Neural crest cell (in vitro differentiated cells): ENCODE measurements at places on chromosomes 3 and 15.

DNA sequence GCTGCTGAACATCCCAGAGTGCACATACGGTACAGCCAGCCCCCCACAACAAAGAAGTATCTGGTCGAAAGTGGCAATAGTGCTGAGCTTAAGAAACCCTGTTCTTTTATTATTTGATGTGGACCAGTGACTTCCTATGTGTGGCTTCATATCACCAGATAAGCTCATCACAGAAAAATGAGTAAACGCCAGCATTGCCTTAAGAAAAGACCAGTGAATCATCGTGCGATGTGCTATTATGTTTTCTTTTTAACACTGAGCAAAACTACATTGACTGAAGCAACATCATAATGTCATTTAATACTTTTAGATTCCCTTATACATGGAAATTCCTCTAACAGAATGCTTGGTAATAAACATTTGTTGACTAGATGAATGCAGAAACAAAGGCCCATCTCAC, 45.2 kb upstream of the ARRDC4 start:
- no peak for DNase-seq

DNA sequence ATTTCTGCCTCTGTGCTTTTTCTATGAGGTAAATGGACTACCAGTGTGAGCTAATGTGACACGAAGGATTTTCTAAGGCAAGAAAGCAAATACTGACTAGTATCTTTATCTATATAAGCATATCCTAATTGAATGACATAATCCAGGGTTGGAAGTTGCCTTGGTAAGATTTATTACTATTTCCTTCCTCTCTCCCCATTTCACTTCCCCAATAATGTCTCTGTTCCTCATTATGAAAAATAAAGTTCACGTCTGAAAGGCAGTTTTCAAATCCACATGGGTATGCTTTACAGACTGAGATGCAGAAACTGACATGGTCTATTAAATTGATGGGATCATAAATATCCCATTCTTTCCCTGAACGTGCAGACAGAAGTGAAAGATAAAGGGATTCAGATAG, 86.0 kb downstream of the DTWD1 start:
- DNase-seq = no peak

GRCh38 chr15:67420137-67420536, 100.8 kb upstream of the C15orf61 start:
- DNase-seq = no peak

- DNase-seq = no peak
Measured at GRCh38 chr3:43909149-43909548, 218.4 kb downstream of the ABHD5 start.

GRCh38 chr3:139534992-139535879, 4.3 kb downstream of the RBP1 start:
- DNase-seq = no peak

DNA sequence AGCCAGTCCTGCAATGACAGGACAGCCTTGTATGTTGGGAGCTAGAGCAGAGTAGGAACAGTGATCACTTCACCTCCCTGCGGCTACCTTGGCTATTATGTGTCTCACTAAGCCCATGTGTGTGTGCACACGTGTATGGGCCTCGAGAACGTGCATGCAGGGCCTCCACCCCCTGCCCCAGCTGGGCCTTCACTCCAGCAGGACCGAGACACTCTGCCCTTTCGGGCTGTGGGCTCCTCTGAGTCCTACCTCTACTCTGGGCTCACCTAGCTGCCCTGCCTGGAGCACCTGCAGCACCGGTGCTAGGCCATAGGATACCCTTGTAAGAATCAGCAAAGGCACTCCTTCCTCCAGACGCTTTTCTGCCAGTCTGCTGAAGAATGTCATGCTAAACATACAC, 77.5 kb downstream of the LINGO1 start:
- no peak for DNase-seq

DNA sequence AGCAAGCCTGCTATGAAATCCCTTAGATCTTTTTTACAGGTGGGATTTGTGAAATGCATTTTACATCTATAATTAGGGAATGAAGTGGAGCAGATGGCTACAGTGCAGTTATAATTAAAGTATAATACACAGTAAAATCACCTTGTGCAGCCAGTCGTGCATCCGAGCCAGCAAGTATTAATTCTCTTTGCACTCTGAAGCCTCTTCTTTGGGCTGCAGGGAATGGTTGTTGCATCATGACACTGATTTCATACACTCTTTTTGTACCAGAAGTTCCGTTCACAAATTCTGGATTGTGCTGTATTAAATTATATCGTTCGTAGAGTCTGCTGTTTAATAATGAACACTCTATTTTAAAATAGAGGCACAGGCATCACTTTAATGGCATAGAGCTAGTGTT, 28.7 kb upstream of the TP63 start:
- no peak for DNase-seq

DNA sequence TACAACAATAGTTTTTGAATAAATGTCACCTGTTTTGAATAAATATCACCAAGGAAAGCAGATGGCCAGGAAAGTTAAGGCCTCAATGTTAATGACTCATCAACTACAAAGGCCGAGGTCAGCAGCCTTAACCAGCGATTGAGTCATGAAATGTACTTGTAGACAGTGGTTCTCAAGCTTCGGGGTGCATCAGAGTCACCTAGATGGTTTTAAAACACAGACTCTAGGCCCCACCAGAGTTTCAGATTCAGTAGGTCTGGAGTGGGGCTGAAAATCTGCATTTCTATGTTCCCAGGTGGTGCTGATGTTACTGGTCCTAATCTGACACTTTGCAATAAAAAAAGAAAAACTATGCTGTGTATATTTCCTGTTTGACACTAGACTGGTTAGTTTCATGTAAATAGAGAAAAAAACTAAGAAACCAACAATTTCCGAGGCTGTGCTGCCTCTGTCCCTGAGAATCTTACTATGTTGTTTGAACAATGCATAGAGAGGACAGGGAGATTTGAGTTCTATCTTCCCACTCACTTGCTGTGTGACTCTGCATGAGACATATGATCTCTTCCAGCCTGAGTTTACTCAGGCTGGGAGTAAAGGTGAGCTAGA, 9.8 kb downstream of the RAB27A start:
- no peak for DNase-seq

DNA sequence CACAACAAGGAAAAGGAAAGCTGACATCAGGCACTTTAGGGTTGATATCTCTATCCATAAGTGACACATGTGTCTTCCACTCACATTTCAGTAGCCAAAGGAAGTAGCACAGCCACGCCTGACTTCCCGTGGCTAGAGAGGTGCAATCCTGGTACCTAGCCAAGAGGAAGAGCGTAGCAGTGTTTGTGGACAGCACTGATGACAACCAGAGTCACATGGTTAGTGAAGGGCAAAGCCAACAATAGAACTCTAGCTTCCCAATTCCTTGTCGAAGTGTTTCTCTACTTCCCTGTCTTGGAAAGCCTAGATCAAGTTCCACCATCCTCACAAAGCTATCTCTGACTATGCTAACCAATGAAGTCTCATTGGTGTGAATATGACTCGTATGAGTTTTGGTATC, 189.2 kb downstream of the RSL24D1 start:
- DNase-seq = no peak
